NCI-H2081 treated with DMSO at 0.1 percent for 48 hours (cell line): ENCODE measurements at places on chromosomes 6 and 20.

DNA sequence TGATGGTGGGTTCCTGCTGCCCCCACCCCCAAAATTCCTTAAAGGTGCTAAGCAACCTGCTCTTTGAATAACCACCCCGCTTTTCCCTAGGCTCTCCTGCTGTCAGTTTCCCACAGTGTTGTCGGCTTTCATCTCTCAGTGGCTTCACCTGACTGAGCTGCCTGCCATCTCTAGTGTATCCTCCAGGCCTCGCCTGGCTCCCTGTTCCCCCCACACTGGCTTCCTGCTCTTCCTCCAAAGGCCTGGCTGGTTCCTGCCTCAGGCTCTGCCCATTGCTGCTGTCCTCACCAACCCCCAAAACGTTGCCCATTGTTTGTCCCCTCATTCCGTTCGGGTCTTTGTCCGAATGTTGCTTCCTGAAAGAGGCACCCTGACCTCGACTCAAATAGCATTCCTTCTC, 93.8 kb upstream of the POPDC3 start:
- no peak for DNase-seq

DNA sequence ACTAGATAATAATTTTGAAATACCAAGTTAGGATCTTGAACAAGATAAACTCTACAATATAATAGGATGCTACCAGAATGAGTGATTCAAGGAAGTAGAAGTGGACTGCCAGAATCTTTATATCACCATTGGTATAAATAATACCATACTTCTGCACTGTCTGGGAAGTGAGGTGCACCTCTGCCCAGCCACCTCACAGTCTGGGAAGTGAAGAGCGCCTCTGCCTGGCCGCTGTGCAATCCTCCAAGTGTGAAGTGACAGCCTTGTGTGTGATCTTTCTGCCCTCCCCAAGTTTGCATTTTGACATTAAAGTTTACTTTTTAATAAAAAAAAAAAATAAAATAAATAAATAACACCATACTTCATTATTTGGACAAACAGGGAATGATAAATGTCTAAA, 18.8 kb downstream of the LATS1 start:
- no peak for DNase-seq

- no peak for DNase-seq
These were observed 19.3 kb upstream of the RNF146 start for GRCh38 chr6:127247114-127248096.

DNA sequence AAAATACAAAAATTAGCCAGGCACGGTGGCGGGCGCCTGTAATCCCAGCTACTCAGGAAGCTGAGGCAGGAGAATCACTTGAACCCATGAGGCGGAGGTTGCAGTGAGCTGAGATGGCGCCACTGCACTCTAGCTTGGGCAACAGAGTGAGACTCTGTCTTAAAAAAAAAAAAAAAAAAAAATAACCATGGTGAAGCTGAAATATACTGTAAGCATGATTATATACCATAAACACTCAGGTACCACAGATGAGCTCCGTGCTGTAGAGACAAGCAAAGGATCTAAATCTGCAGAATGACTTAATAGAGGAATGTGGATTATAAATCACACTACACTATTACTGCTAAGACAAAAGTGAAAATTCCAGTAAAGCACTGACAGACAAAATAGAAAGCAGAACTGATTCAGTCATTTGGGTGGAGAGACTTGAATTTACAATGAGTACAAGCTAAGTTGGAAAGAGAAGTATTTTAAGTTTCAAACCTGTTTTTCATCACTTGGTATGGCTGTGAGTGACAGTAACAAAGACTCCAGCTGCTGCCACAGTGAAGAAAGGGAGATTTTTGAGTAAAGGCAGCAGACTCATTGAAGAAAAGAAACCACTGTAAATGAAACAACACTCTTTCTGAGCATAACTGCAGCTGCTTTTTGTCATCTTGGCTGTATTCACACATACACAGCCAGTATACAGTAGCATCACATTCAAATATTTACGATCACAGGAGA, 322.1 kb downstream of the RNGTT start:
- no peak for DNase-seq

- DNase-seq: no peak
These were observed 254.4 kb upstream of the RUNX2 start for GRCh38 chr6:45073771-45074170.

DNA sequence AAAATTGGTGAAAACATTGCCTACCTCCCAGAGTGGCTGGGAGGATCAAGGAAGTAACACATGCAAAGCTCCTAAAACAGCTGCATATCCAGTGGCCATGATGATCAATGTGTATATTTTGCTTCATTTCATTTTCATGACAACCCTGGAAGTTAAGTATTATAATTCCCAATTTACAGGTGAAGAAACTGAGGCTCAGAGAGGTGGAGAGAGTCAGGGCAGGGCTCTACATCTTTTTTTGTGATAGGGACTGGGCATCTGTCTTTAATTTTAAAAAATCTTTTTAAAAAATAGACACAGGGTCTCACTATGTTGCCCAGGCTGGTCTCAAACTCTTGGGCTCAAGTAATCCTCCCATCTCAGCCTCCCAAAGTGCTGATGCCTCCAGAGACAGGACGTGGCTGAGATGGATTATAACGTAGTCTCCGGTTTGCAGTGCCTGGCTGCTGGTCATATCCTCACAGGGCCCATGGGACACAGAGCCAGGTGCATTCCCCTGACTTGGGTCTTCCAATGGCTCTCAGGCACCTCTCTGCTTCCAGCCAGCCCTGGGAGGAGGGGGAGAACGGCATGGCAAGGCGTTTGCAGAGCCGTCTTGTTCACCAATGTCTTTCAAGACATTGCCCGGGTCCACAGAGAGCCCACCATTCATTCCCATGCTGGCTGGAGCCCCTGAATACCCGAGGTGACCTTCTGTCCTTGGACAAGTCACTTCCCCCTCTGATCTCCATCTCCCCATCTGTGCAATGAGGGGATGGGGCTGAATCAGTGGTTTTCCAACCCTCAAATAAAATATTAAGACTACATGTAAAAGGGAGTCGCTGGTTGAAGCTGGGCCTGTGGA, 38.3 kb downstream of the HNF4A start:
- DNase-seq: no peak

GRCh38 chr6:148157841-148158240, 184.8 kb upstream of the SASH1 start:
- no peak for DNase-seq

DNA sequence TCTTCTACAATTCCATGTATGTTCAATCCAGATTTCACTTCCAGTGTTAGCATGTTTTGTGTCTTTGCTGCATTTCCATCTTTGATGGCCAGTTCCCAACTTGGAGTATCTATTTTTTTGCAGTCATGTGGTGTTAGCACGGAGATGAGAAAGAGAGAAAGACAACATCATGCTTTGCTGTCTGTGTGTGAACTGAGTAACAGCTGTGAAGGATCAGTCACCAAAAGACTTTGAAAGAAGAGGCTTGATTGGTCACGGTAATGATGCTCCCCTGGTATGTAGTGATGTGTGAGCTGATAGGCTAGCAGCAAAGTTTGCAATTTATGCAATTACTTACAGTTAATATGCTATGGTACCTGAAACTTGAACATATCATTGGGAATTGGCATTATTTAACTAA, 731.3 kb upstream of the NRSN1 start:
- DNase-seq: no peak

DNA sequence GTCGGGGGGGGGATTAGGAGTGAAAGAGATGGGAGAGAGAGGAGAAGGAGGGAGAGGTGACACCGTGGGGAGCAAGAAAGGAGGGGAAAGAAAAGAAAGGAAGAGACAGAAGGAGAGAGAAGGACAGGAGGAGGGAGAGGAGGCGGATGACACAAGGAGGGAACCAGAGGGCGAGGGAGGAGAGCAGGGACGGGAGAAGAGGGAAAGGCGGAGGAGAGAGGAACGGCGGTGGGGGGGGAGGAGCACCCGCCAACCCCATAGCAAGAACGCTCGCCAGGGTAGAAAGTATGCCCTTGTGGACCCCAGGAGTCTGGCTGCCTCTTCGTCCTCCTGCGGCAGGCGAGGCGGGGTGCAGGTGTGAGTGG, 4.5 kb upstream of the INSM1 start:
- no peak for DNase-seq

- DNase-seq: no peak
These were observed 143.7 kb downstream of the PDE10A start for GRCh38 chr6:165519316-165519715.

GRCh38 chr6:151681433-151682059, 125.9 kb upstream of the ESR1 start:
- DNase-seq: no peak

GRCh38 chr6:40957616-40958492, 81.2 kb downstream of the UNC5CL start:
- no peak for DNase-seq

- DNase-seq: no peak
These were observed 402.6 kb downstream of the SAMD5 start for GRCh38 chr6:147911057-147911456.
